ENCODE measurements at places on chromosomes 4 and X.
A peak's percentile ranks its signal among the peaks of the same experiment; 100 is the strongest.

DNA sequence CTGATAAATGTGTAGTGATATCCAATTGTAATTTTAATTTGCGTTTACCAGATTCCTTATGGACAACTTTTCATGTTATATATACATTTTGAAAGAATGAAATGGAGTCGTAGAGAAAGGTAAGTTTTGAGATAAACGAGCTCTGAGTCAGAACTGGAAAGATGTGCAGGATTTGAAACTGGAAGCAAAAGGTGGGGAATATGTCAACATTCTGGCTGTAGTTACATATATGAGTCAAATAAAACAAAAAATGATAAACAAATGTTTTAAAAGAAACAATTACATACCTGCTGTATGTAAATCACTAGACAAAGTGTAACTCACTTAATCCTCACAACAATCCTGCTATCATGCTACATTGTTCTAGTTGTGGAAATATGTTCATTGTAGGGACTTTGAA, 84.0 kb downstream of the LPAR4 start:
- no peak for DNase-seq

- no peak for DNase-seq
Measured at GRCh38 chr4:6724421-6725111, 8.6 kb downstream of the BLOC1S4 start.

GRCh38 chr4:147943159-147943638, 211.3 kb downstream of the ARHGAP10 start:
- DNase-seq = no peak

- peak; percentile 41 for DNase-seq
Measured at GRCh38 chrX:155767051-155767875, 113.9 kb upstream of the VAMP7 start.

- DNase-seq = no peak
Measured at GRCh38 chr4:79042079-79042674, 102.9 kb upstream of the PAQR3 start.

DNA sequence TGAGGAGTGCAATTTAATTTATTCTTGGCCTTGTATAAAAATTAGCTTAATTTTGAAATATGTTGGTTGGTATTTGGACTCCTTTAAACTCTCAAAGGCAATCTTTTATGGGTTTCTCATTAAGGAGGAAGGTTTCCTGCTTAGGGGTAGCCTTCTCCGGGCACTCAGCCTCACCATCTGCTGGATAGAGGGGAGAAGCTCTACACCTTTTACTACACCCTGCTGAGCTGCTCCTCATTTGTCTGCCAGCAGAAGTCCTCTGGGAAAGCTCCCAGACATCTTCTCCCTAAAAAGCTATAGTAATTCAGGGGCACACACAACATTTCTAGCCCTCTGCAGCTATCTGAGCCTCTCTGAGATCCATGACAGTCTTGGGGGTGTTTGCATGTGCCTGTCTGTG, 179.1 kb downstream of the SOWAHB start:
- DNase-seq = no peak

GRCh38 chr4:97432551-97432950, 710.7 kb downstream of the STPG2 start:
- DNase-seq = no peak

DNA sequence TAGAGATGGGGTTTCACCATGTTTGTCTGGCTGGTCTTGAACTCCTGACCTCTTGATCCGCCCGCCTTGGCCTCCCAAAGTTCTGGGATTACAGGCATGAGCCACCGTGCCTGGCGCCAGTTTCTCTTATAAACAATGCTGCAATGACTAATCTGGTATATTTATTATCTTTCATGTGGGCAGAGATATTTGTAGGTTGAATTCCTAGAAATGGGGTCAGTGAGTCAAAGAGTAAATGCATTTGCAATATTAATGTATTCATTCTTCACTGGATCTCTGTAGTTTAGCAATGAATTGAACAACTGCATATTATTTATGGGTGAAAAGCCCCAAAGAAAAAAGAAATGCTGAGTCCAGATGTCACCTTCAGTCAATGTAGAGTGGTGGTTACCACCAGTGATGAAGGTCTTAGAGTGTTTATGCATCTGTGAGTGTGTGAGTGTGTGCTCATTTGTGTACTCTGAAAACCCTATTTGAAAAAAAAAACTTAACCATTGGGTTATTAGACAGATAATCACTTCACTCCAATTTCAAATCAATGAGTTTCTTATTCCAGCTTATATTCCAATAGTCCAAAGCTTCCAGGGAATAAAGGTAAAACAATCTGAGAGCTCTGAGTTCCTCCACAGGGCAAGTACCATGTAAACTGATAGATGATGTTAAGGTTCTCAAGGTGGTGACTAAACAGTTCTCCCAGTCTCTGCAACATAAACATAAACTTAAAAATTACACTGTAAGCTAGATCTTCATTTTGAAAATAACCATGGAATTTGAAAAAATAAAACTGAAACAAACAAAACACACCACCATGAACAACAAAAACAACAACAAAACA, 22.6 kb upstream of the CD38 start:
- DNase-seq = no peak

- DNase-seq = no peak
Measured at GRCh38 chr4:95729596-95729995, 110.3 kb upstream of the PDHA2 start.

DNA sequence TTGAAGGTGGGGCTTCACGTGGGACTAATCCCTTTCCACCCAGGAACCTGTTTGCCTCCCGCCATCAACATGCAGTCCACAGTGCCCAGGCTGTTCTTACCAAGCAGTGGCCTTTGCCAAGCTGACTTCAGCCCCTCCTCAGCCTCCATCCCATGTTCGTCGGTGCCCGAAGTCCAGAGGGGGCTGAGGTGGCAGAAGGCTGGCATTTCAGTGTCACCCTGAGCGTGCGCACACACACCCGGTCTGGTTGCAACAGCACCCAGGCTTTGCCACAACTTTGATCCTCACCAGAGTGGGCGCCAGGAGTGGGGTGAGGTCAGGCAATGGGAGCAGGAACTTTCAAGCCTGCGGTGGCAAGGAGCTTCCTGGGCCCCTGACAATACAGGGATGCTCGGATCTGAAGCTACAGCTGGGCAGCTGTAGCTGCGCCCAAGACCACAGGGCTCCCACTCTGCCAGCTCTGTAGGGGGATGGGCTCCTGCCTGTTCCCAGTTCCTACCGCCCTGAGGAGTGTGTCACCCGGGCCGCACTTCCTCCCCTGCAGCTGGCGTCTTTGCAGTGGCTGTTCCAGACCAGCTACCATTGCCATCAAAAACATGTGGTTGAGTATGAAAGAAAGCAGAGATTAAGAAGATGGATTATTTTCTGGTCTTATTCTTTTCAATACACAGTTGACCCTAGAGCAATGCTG, 428.0 kb downstream of the EPHA5 start:
- DNase-seq = no peak

GRCh38 chr4:164550989-164551712, 202.8 kb upstream of the SMIM31 start:
- no peak for DNase-seq

- no peak for DNase-seq
Measured at GRCh38 chr4:119643306-119644042, 14.9 kb upstream of the PDE5A start.

DNA sequence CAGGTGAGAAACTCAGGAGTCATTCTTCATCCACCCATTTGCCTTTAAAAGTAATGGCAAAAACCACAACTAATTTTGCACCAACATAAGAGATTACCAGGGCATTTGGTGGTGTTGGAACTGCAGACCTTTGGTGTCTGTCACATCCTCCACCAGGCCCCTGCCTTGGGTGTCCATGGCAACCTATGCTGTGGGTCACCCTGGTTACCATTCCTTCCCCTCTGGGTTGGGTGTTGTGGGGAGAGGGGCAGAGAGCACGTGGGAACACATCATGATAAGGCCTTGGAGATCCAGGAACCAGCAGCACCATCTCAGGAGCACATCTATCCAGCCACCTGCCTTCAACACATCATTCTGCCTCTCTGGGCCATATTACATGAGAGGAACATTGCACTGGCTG, 77.3 kb downstream of the CHRNA9 start:
- DNase-seq = no peak

DNA sequence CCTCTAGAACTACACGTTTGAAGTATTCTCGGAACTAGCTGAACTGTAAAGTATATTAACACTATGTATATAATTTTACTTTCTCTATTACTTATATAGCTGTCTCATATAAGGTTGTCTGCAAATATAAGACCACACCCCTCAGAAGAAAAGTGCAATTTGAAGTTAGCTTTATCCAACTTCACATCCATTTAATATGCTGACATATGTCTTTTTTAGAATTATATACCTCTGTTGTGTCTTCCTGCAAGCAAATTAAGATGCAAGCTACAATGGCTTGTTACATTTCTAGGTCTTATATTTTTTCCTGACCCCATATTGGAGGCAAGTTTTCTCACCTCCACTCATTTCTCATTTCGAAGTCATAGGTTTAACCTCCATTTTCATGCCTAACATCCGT, 349.0 kb upstream of the AGA start:
- no peak for DNase-seq

DNA sequence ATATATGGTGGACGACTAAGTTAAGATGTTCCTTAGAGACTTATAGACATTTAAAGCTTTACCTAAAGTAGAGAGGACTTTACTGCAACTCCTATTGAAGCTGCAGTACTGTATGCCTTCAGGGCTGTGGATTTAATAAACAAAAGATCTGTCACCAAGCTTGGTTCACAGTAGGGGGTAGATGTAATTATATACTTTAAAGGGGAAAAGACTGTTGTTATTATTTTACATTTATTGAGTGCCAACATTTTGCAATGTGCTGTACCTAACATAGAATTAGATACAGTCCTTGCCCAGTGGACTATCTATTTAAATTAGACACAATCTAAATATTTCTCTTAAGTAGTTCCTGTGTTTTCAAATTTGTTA, 67.2 kb downstream of the SLIT2 start:
- no peak for DNase-seq

DNA sequence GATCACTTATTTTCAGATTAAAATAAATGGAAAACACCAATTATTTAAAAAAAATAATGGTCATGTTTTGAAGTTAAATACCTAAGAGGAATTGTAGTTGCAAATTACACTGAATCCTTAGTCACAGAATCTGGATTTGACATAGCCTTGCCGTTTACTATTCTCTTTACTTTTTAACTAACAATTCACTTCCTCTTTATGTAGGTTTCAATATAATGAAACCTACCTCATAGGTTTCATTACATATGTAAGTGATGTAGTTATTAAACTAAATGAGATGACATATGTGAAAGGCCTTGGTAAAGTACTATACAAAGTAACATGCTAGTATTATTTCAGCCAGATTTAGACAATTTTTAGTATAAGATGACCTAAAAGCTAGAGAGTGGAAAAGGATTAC, 6.5 kb downstream of the SPP1 start:
- DNase-seq = no peak

DNA sequence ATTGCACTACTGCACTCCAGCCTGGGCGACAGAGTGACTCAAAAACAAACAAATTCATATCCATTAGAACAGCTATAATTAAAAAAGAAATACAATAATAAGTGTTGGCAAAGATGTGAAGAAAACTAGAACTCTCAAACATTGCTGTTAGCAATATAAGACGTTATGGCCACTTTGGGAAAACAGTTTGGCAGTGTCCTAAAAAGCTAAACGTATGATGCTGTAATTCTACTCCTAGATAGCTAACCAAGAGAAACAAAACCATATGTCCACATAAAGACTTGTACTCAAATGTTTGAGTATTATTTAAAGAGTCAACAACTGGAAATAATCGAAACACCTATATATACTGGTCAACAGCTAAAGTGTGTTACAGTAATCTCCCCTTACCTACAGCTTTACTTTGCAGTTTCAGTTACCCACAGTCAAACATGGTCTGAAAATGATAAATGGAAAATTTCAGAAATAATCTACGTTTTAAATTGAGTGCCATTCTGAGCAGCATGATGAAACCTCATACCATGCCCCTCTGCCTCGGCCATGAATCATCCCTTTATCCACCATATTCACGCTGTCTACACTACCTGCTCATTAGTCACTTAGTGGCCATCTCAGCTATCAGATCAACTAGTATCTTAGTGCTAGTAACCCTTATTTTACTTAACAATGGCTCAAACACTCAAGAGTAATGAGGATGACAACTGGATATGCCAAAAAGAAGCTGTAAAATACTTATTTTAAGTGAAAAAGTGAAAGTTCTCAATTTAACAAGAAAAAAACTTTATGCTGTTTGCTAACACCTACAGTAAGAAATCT, 4.9 kb downstream of the ELF2 start:
- DNase-seq = no peak

DNA sequence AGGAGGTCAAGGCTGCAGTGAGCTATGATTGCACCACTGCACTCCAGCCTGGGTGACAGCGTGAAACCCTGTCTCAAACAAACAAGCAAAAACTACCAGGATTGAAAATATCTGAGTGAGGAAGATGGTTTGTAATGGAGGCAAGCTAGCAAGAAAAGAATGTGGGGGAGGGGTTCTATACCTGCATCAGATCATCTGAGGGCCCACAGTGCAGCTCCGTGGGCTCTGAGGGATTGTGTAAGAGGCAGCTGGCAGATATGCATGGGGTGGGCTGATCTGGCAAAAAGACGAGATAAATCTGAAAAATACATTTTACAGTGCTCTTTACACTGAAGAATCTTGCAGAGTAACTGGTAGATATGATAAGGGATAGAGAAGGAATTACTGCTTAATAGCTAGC, 28.9 kb upstream of the CHRNA9 start:
- DNase-seq = no peak

- no peak for DNase-seq
Measured at GRCh38 chr4:185016946-185017758, 1.1 kb upstream of the HELT start.

GRCh38 chr4:7464259-7464655, 29.5 kb upstream of the PSAPL1 start:
- DNase-seq = no peak

DNA sequence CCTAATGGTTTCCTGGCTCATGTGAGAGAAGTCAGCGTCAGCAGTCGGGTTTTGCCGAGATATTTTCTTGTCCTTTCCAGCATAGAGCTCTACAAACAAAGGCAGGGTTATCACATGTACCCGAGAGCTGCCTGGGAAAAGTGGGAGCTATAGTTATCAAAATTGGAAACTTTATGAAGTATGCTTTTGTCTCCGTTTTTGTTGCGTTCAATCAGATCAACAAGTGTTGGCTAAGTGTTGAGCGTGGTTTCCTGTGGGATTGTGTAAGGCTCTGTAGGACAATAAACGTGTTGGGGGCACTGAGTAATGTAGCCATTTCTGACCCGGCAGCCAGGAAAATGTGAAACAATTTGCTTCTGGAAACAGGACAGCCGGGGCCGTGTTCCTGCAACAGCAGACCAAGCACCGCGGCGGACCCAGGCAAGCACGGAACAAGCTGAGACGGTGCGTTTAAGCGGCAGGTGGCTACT, at the start of gene BMX:
TSS of gene BMX (plus strand) at position 311 of the 470 bp plus-strand sequence. CDS start 7,547 bp downstream, outside the sequence.
- DNase-seq = no peak
